ENCODE measurements at places on chromosomes 5 and 9.

GRCh38 chr9:16551692-16552091 is 318.8 kb downstream of the BNC2 start:
- peak; percentile 3 for DNase-seq

GRCh38 chr9:116499986-116500871 is 186.9 kb upstream of the TRIM32 start:
- DNase-seq, result no peak

DNA sequence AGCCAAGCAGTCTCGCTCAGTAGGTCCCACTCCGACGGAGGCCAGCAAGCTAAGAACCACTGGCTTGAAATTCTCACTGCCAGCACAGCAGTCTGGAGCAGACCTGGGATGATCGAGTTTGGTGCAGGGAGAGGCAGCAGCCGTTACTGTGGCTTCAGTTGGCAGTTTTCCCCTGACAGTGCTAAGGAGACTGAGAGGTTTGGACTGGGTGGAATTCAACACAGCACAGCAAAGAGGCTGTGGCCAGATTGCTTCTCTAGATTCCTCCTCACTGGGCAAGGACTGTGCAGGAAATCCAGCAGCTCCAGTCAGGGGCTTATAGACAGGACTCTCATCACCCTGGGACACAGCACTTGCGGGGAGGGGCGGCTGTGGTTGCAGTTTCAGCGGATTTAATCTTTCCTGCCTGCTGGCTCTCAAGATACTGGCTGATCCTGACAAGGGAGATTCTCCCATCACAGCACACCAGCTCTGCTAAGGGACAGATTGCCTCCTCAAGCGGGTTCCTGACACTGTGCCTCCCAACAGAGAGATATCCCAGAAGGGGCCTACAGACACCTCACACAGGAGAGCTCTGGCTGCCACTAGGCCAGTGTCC is 122.1 kb downstream of the YIPF5 start:
- DNase-seq, result no peak

- no peak for DNase-seq
These were observed 484.4 kb downstream of the KDM4C start for GRCh38 chr9:7242126-7242525.

- no peak for DNase-seq
These were observed 37.4 kb upstream of the SLC44A1 start for GRCh38 chr9:105206821-105207699.

DNA sequence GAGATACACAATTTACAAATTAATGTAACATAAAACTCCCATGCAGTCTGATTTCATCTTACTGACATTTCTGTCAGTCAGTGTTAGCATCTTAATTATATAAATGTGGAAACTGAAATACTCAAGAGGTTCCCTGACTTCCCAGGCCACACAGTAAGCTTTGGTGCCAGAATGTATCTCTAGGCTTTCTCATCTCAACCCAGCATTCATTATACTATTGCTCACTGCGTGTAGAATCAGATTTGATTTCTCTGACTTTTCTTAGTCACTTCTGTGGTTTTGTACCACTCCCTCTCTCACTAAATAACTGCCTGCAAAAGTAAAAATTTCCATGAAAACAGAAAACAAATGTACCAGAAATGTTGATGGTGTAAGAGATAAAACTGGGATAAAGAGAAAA is 31.7 kb upstream of the CDKN2B start:
- DNase-seq, result no peak

GRCh38 chr9:120350596-120350995 is 229.4 kb downstream of the CDK5RAP2 start:
- no peak for DNase-seq

- DNase-seq, result no peak
These were observed 77.7 kb downstream of the FOXD1 start for GRCh38 chr5:73370640-73371583.

- no peak for DNase-seq
These were observed 297.1 kb upstream of the CD180 start for GRCh38 chr5:67493676-67494075.

- DNase-seq, result no peak
These were observed 883.9 kb upstream of the DMAC1 start for GRCh38 chr9:8683496-8683895.

GRCh38 chr5:170636801-170637477 is 133.1 kb downstream of the KCNIP1 start:
- no peak for DNase-seq

DNA sequence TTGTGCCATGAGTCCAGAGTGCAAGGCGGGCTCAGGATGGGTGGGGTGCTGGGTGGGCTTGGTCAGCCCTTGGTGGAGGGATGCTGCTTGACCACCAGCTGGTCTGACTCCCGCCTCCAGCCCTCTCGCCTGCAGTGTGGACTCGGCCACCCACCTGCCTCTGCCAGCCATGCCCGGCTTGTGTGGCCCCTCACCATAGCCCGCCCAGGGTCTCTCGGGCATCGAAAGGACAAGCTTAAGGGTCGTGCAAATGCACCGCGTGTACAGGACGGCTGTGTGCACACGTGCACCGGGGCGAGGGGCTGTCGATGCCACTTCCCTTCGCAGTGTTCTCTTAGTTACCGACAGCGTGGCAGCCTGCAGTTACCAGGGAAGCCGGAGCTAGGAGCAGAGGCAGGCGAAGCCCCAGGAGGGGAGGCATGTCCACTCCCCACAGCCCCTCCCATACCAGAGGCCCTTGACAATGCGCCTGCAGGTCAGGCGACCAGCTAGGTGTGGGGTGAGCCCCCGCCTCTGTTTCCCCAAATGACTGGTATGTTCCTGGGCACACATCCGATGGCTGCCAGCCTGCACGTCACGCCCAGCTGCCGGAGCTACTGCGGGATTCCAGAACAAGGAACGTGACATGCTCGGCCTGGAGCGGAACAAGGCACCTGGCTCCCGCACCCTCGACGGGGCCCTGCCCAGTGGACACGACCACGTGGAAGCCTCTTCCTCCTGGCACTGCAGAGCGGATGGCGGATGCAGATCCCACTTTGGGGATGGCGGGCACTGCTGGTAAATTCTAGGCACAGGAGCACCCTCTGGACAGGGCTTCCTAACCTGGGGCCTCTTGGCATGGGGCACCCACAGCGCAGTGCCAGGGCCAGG is 7.8 kb downstream of the LCN9 start:
- DNase-seq, result no peak

DNA sequence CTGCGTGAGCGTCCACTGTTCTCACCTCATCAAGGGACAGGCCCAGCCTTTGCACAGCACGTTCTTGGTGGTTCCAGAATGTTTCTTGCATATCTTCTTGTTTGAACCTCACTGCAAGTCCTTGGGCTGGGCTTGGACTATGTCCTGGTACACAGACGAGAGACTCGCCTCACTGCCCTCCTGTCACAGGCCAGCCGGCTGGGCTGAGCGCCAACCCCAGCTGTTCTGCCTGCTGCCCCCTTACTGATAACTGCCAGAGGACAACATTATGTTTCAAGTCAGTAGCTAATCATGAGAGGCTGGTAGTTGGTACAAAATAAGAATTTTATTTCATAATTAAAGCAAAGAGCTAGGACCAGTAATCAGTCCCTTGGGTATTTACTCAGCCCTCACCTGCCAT is 52.8 kb upstream of the LRRTM2 start:
- DNase-seq, result no peak

DNA sequence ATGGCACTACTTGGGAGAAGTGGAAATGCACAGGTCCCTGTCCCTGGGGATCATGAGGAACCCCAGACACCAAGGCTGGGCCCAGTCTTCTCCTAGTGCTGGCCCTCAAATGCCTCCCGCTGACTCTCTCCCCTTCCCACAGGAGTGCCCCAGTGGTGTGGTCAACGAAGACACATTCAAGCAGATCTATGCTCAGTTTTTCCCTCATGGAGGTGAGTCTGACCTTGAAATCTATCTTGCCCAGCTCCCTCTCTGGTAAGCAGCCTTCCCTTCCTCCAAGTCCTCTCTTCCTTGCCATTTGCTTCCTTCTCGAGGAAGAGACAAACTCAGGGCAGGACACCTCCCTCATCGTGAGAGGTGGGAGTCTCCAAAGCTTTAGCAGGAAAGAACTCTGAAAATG is 63.3 kb upstream of the GABRP start:
- DNase-seq, result no peak

DNA sequence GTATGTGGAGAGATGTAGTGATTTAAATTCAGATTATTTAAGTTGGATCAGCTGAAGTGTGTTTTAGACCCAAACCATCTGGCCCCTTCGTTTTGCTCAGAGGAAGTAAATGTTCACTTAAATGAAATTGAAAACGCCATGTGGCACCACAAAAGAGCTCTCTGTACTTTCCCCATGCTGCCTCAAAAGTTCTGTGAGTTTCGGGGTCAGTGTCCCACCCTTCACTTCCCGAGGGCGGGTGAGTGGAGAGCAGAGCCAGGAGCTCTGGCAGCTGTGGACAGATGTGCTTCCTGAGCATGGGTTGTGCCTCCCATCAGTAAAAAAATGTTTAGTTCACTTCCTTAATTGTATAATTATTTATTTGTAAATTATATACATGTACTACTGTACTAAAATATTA is 48.4 kb downstream of the PSD2 start:
- DNase-seq, result no peak

GRCh38 chr5:13348568-13348967 is 595.9 kb downstream of the DNAH5 start:
- no peak for DNase-seq

DNA sequence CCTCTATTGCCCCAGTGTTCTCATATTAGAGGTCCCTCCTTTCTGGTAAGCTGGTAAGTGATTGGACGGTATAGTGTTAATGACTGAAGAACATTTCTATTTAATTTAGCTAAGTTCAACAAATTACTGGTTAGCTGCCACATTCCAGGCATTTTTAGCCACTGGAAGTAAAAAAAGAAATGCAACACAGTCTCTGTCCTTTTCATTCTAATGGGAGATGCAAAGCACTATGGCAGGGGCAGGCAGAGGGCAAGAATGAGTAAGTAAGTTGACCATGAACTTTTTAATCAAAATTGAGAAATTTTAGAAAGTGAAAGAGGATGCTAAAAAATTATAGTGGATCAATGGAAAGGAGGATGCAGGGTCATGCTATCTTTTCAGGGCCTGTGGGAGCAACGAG is 137.4 kb downstream of the GPBP1 start:
- DNase-seq, result no peak

GRCh38 chr9:81374459-81375186 is 314.7 kb downstream of the TLE1 start:
- no peak for DNase-seq

DNA sequence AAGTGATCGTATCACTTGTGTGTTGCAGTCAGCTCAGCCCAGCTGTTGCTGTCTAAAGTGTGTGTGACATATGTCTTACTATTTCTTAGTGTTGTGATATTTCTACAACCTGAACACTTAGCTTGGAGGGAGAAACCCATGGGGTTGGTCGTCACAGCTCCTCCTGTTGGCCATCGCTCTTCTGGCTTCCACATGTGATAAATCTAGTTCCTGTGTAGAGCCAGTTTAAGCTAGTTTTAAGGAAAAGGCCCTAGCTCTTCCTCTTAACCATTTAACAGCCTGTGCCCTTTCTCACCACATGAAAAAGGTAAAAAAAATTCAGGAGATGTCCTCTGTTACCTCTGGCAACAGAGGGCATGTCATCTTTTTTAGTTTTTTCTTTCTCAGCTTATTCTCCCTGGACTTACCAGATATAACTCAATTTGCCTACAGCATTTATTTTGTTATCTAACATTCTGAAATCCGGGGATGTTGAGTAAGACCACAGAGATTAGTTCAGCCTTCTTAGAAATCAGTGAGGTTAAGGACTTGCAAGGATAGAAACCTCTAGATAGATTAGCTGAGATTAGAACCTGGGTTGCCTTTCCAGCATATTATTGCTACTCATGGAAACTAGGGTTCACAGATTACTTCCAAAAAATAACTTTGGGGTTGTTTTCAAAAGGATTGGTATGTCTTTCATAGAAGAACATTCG is 100.4 kb downstream of the GAPVD1 start:
- no peak for DNase-seq

- no peak for DNase-seq
These were observed 29.3 kb upstream of the UBE2QL1 start for GRCh38 chr5:6419340-6419852.

- DNase-seq, result no peak
These were observed 63.1 kb downstream of the CRB2 start for GRCh38 chr9:123419091-123419490.

DNA sequence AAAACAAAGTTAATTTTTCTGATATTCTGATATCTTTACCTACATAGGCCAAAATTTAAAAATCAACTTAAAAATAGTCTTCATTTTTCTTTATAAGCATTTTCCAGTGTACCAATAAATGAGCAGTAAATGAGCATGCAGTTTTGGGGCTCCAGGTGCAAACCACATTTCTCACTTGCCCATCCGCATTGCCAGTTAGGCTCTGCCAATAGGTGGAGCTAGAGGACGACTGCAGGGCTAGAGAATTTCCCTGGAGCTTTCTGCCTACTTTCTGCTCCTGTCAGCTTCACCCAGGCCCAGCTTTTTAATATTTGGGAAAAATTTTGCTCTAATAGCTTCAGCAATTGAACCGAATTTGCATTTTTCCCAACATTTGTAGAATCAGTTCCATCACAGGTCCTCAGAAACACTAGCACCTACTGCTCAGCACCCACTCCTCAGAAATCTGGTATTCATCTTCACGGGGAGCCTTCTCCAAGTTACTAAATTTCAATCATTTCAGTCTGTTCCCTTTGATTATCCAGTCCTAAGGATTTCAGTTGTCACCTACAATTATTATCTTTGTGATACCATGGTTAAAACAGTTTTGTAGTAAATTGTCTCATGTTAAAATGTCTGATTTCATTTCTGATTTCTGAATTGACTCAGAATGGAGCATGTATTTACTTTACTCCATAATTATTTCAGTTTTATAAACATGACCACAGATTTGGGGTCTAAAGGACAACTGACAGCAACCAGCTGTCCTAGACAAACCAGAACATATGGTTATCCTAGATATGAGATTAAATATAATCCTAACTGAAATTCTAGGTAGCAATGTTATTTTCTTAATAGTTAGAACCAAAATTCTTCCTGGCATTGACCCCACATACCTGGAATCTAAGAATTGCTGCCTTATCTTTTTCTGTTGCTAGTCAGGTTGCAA is 104.6 kb upstream of the FAM174A start:
- DNase-seq, result no peak

DNA sequence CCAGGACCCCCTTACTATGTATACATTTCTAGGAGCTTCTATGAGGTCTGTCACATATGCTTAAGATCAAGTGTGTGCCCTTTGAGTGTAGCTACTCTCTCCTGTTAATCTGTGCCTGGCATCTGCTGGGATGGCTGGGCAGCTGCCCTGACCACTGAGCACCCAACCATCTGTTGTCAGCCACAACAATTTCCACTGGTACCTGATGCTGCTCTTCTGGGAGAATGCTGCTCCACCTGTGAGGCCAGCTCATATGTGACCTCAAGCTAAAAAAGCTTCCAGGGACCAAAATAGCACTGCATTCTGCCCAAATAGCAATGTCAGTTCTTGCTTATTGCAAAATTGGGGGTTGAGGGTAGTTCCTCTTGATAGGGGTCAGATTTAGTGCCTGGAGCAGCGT is 595.6 kb downstream of the RAB3C start:
- DNase-seq, result no peak

GRCh38 chr5:147344861-147345260 is 110.0 kb downstream of the STK32A start:
- DNase-seq, result no peak

DNA sequence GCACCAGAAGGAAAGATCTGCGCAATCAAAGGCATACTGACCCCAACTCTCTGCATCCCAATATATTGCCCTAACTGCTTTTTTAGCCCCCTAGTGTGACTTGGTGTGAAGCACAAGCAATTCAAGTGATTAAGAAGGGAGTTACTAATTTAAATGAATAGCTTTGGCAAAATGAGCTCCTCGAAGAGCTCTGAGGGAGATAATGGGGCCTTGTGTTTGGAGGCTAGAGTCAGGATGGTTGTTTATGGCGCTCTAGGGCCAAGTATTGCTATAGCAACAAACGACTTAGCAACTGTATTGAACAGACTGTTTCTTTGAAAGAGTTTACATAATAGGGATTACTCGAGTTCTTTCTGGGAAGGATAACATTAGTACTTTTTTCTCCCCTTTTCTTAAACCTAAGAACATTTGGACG is 11.5 kb upstream of the C5orf58 start:
- DNase-seq, result no peak
